ENCODE measurements at places on chromosomes 11 and 22. TPM values are rescaled to one million over a fixed set of nuclear protein-coding genes. Genes with fewer than 3 reads are reported as not detected.
A peak's percentile ranks its signal among the peaks of the same experiment; 100 is the strongest.

DNA sequence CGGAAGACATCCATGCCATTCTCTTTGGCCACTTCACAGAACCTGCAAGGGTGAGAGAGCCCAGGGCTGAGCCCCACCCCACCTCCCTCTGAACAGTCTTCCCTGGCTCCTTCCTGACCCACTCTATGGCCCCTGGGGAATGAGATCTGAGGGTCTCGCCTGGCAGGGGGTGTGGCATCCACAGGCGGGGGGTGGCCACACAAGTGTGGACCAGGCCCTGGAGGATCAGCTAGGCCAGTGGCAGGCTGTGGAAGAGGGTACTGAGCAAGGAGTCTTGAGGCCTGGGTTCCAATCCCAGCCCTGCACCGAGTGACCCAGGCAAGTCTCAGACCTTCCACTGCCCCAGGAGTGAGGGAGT is 5.6 kb upstream of the LRFN4 start:
- peak overlapping the region; percentile 91 for H3K27ac ChIP-seq
- DNase-seq = no peak
- H3K4me1 ChIP-seq = peaks cover 14% of the 10 kb centered on the region
- H3K4me3 ChIP-seq = no peak overlapping the region
- no peaks in the 10 kb centered on the region for H3K27me3 ChIP-seq
- H3K36me3 ChIP-seq = peaks cover 2% of the 10 kb centered on the region

DNA sequence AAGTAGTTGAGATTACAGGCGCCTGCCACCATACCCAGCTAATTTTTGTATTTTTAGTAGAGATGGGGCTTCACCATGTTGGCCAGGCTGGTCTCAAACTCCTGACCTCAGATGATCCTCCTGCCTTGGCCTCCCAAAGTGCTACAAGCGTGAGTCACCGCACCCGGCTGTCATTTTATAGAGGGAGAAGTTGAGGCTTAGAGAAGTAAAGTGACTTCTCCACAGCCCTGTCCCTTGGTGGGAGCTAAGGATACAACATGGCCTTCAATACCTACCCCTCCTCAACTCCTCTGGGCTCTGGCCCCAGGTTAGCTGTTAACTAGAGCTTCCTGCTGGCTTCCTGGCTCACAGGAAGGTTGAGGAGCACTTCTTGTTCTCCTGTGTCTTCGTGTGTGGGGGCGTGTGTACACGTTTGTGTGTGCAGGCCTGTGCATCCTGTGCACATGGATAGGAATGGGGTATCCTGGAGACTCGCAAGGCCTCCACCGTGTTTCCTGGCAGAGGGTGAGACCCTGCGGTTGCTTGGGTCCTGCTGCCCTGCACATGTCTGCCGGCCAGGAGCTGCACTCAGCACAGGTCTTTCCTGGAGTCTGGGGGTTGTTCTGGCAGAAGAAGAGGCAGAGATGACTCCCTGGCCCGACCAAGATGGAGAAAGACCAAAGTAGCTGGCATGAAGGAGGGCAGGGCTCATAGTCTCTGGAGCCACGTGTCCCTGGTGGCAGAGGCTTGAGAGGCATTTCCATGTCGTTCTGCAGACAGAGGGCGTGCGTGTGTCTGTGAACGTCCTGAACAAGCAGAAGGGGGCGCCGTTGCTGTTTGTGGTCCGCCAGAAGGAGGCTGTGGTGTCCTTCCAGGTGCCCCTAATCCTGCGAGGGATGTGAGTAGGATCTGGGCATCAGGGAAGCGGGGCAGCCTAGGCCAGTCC is 2.4 kb downstream of the SIDT2 start:
- H3K27ac ChIP-seq = peak overlapping the region; percentile 73
- H3K27me3 ChIP-seq = no peaks in the 10 kb centered on the region
- H3K36me3 ChIP-seq = peaks cover 5% of the 10 kb centered on the region
- peak; percentile 46 for DNase-seq

GRCh38 chr22:37121887-37122591 is 12.5 kb upstream of the TMPRSS6 start:
- H3K36me3 ChIP-seq = peaks cover 47% of the 10 kb centered on the region
- H3K4me1 ChIP-seq = peaks cover 85% of the 10 kb centered on the region
- H3K4me3 ChIP-seq = peak overlapping the region; percentile 86
- DNase-seq = peak; percentile 93

DNA sequence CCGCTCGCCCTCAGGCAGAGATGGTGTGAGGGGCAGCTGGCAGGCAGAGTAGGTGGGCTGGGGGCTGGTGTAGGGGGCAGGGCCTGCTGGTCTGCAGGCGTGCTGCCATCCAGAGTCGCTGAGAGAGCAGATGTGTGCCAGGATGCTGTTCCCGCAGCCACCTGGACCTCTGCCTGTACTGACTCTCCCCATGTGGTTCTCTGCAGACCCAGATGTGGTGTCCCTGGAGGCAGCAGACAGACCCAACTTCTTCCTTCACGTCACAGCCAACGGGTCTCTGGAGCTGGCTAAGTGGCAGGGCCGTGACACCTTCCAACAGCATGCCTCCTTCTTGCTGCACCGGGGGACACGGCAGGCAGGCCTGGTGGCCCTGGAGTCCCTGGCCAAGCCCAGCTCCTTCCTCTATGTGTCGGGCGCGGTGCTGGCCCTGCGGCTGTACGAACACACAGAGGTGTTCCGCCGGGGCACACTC is 58.6 kb downstream of the OTOG start:
- no peak overlapping the region for H3K4me3 ChIP-seq
- H3K27ac ChIP-seq = no peak overlapping the region

Gene OR52I1
- not detected for total RNA-seq

DNA sequence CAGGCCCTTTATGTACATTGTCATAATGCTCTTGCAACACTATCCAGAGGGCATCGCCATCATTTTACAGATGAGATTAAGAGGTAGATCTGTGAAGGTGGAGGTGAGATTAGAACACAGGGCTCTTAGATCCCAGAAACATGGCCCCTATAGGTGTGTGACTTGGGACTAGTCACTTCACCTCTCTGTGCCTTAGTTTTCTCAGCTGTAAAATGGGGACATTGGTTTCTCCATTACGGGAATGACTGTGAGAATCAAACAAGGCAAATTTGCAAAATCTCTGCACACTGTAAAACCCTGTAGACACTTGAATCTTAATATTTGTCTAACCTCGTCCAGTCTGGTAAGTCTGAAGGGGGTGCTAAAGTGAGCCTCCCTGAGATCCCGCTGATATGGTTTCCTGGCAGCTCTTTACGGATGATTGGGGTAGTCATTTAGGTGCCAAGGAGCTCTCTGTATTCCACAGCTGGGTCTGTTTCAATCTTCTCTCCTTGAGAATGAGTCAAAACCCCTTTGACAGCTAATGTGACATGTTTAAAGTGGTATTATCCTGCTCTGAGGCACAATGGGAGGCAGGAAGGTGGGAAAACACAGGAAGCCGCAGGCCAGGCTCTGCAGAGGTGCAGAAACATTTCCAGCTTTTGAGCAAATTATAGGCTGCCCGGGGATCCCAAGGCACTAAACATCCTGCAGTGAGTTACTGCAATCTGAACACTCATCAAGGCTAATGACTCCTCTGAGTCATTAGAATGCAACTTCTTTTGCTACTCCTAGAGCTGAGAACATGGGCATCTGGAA is 140.8 kb downstream of the CCDC81 start:
- H3K36me3 ChIP-seq = peaks cover 2% of the 10 kb centered on the region
- H3K4me3 ChIP-seq = no peak overlapping the region
- no peaks in the 10 kb centered on the region for H3K27me3 ChIP-seq
- H3K27ac ChIP-seq = no peak overlapping the region
- DNase-seq = no peak

GRCh38 chr11:33669598-33670249 is 30.9 kb downstream of the C11orf91 start:
- H3K4me1 ChIP-seq = peaks cover 8% of the 10 kb centered on the region
- H3K27me3 ChIP-seq = peaks cover 26% of the 10 kb centered on the region
- no peak overlapping the region for H3K27ac ChIP-seq
- H3K36me3 ChIP-seq = no peaks in the 10 kb centered on the region

GRCh38 chr11:87256694-87257340 is 219.1 kb downstream of the TMEM135 start:
- peaks cover 12% of the 10 kb centered on the region for H3K4me1 ChIP-seq
- no peaks in the 10 kb centered on the region for H3K36me3 ChIP-seq
- no peak overlapping the region for H3K27ac ChIP-seq
- DNase-seq = no peak

Gene FAM111A
- 64.8 TPM for total RNA-seq

Gene ISX
- not detected for total RNA-seq

Gene CCDC73
- not detected for total RNA-seq

- H3K4me1 ChIP-seq = peaks cover 27% of the 10 kb centered on the region
- no peak overlapping the region for H3K27ac ChIP-seq
- H3K4me3 ChIP-seq = no peak overlapping the region
- no peaks in the 10 kb centered on the region for H3K27me3 ChIP-seq
- DNase-seq = no peak
- H3K36me3 ChIP-seq = peaks cover 20% of the 10 kb centered on the region
These were observed 4.7 kb downstream of the PYGM start for GRCh38 chr11:64754919-64755662.

DNA sequence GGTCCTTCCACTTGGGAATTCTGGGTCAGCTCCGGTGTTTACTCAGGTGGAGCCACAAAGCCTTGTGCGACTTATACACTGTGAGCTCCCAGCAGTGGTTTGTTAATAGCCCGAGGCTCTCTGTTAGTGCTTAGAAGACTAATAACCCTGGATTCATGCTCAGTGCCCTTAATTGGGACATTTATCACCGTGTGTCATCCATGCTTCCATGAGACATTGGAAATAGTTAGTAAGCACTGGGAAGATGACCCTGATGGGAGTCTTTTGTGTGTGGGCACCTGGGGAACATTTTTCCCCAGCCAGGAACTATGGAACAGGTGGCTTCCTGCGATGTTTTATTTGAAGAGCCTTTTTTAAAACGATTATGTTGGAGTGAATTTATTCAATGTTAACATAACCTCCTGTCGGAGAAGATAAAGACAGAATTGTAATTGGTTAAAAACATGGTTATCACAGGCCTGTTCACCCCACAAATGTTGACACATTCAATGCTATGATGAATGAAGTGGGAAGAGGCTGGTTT is 188.9 kb downstream of the MYO18B start:
- H3K4me3 ChIP-seq = no peak overlapping the region
- peaks cover 4% of the 10 kb centered on the region for H3K27me3 ChIP-seq
- no peaks in the 10 kb centered on the region for H3K4me1 ChIP-seq
- DNase-seq = no peak
- H3K36me3 ChIP-seq = no peaks in the 10 kb centered on the region

Gene SIRT3
- total RNA-seq = 14.8 TPM

Gene IFITM1
- 208 TPM for total RNA-seq

Gene MDK
- total RNA-seq = 5.0 TPM

Data from activated T-helper 1 cell treated with anti-CD3 and anti-CD28 coated beads, Interleukin-12 subunit alpha, Interleukin-12 subunit beta, Interleukin-2, Interleukin-4 antibody, amounts not matched to agents 30 ng/mL and 10 ng/mL and 1 ng/mL, durations not matched to agents 14 hours and 24 hours and 36 hours (primary cell).